Stimulated activated CD4-positive, alpha-beta T cell treated with anti-CD3 and anti-CD28 coated beads, Interleukin-15, amount 100 ng/mL, for 1 hour (primary cell): ENCODE measurements at places on chromosomes 11 and 22.

DNA sequence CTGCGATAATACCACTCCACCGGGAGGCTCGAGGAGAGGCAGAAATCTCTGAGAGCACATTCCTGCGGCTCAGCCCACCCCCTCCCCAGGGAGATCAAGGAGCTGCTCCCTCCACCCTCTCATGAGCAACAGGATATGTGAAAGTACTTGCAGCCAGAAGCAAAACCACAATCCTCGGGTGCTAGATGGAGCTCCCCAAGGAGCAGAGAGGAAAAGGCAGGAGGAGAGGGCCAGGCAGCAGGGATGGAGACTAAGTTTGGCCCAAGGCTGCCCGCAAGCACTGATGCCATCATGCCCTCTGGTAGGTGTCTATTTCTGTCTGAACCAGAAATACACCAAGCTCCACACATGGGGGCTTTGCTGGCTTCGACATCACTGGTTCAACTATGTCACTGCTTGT lies 22.3 kb downstream of the VPS37C start:
- no peak for DNase-seq

- no peak for DNase-seq
Observed at GRCh38 chr11:71240865-71241691, 11.3 kb downstream of the SHANK2 start.

GRCh38 chr22:30000566-30000965 lies 79.7 kb upstream of the HORMAD2 start:
- DNase-seq, result no peak

- DNase-seq, result no peak
Observed at GRCh38 chr11:36719358-36720107, 121.5 kb upstream of the RAG2 start.

DNA sequence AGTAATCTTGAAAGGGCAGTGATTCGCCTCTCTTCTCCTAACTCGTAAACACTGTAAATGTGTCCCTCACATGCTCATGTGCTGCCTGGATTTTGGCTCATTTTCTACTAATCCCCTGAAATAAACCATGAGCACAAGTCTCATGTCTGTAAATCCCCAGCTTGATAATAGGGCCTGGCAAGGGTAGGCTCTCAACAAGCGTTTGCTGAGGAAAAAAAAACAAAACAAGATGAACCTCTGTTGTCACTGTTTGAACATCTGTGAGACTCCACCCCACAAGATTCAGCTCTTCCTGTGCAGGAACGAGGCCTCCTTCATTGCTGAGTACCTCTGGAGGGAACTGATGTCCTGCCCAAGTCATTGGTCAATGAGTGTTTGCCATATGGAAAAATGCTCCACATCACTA lies 4.5 kb upstream of the CYB5R2 start:
- no peak for DNase-seq

DNA sequence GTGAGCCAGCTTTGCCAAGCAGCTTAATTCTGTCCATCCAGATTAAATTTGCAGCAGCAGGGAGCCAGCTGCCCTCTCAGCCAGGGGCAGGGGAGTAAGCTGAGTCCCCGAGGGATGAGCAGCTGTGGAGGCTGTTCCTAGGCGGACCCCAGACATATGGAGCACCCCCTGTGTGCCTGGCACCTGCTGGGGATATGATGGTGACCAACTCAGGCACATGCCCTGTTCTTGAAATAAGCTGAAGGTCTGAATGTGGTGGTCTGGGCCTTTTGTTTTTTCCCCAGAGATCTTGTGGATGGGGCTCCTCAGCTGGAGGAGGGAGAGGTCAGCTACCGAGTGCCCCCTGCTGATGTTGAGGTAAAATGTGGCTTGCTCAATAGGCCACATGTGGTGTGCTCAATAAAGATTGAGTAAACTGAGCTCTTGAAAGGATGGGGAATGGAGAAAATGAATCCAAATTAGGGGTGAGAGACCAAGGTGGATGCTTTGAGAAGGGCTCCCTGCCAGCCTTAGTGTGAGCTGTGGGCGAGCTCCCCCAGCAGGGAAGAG lies 103.3 kb upstream of the NNMT start:
- no peak for DNase-seq

DNA sequence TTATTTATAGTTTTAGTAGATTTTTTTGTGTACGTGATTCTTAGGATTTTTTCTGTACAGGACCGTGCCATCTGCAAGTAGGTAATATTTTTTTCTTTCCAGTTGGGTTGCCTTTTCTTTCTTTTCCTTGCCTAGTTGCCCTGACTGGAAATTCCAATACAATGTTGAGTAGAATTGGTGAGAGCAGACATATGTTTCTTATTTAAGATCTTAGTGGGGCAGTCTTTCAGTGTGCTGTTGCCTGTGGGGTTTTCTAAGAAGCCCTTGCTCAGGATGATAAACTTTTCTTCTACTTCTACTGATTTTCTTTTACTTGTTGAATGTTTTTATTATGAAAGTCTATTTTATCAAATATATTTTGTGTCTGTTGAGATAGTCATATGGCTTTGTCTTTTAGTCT lies 33.0 kb downstream of the ATXN10 start:
- DNase-seq, result no peak

- DNase-seq, result no peak
Observed at GRCh38 chr11:78834886-78835285, 260.2 kb upstream of the NARS2 start.

DNA sequence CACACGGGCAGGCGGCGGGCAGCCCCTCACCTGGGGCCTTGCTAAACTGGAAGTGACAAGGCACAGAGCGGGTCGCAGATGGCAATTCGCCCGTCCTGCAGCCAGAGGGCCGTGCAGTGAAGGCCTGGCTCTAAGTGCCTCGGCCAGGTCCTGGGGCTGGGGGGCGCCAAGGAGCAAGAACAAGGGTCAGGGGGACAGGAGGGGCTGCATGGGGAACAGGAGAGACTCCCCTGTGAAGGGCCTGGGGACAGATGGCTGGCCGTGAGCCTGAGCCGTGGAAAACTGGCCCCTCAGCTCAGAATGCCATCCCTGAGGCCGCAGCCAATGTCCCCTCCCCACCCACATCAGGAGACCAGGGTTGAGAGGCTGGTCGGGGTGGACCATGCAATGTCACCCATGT lies 60.0 kb downstream of the RTL6 start:
- no peak for DNase-seq

DNA sequence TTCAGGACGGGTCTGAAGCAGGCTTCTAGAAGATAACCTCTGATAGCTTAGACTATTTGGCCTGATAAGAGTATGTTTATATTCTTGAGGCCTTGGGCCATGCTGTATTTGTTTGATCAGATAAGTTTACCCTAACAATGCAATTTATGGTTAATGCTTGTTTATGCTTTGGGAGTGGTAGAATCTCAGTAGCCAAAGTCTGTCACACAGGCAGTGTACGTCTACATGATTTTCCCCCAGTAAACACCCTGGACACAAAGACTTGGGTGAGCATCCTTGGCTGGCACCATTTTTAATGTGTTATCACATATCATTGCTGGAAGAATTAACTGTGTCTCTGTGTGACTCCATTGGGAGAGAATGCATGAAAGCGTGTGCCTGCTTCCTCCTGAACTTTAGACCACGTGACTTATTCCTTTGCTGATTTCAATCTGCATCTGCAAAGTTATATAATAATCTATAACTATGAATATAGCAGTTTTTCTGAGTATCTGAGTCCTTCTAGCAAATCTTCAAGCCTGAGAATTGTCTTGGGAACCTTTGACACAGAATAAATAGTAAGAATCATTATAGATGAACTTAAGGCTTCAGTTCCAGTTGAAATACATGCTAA lies 172.4 kb downstream of the CASP12 start:
- DNase-seq, result no peak

GRCh38 chr11:19162951-19163505 lies 38.8 kb downstream of the CSRP3 start:
- DNase-seq, result no peak

DNA sequence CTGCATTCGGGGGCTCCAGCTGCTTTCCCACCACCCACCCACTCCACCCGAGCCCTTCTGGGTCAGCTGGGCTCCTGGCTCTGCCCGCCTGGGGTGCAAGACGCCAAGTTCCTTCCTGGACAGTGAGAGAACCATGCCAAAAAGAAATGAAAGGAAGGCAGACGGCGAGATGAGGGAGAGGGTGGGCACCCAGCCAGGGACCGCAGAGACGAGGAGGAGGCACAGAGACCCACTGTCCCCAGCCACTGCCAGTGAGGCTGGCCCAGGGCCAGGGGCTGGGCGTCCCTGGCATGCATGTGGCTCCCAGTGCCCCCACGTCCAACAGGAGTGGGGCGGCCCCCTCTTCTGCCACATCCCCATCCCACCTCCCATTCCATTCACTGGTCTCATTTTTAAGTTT lies 10.8 kb upstream of the CD81 start:
- no peak for DNase-seq
